ENCODE measurements at places on chromosomes 4 and X.

- no peak for DNase-seq
These were observed at the start of gene PNMA3 for GRCh38 chrX:153055871-153056749. Gene PNMA3, plus strand, starts transcription at chrX:153056470. Its CDS starts 586 bp downstream, at chrX:153057056.

DNA sequence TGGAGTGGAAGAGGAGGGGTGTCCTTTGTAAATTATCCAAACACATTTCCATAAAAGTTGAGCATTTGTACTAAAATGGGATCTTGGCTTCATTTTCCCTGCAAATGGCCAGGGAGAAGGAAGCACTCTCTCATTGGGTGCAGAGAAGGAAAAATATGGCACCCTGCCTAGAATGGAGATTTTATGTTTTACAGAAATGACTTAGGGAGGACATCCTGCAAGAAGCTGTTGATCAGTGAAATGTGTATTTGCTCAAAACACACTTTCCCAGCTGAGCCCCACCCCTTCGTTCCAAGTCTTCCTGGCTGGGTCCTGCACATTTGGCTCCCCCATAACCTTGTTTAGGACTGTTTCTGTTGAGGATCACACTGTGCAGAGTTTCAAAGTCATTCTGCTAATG lies 213.5 kb upstream of the TAPT1 start:
- no peak for DNase-seq

- DNase-seq: peak; percentile 49
These were observed 26.1 kb downstream of the IGSF1 start for GRCh38 chrX:131262738-131263679.

- no peak for DNase-seq
These were observed 1661.6 kb upstream of the PCDH7 start for GRCh38 chr4:29058531-29058930.

GRCh38 chr4:126679303-126679702 lies 953.5 kb upstream of the INTU start:
- no peak for DNase-seq

DNA sequence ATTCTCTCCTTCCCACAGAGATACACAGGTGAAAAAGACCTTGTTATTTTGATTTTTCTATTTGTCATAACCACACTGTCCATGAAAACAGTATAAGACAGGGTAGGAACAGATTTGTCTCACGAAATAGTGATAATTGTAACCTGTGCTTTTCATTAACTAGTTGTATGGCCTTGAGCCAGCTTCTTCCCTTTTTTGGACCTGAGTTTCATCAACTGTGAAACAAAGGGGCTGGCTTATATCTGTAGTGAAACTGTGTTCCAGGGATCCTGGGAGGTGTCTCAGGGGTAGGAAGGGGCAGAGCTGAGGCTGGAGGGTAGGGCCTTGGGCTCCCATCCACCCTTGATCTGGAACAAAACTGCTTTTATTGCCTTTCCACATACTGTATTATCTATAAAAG lies 50.9 kb downstream of the MED28 start:
- DNase-seq: no peak

GRCh38 chr4:7976025-7976424 lies 36.4 kb upstream of the AFAP1 start:
- DNase-seq: no peak

GRCh38 chr4:79163981-79164490 lies 161.8 kb downstream of the NAA11 start:
- DNase-seq: peak; percentile 22

DNA sequence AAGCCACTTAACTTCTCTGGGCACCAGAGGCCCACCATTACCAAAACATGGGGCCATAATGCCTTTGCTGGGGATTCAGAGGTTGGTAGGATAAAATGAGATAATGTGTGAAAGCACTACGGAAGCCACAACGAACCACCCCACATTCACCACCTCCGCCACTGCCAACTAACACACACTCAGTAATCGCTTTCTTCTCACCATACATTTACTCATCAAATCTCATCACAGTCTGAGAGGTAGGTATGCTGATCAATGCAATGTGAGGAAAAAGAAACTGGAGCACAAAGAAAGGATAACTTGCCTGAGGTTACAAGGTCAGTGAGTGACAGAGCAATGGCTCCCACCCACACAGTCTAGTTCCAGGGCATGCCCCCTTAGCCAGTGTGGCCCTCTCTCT lies 257.3 kb downstream of the NR3C2 start:
- no peak for DNase-seq

- no peak for DNase-seq
These were observed 28.0 kb downstream of the SCD5 start for GRCh38 chr4:82770607-82771006.

- no peak for DNase-seq
These were observed 41.6 kb upstream of the IGSF1 start for GRCh38 chrX:131330735-131331134.

- DNase-seq: peak; percentile 81
These were observed 50.8 kb upstream of the TRIM2 start for GRCh38 chr4:153153339-153153871.

DNA sequence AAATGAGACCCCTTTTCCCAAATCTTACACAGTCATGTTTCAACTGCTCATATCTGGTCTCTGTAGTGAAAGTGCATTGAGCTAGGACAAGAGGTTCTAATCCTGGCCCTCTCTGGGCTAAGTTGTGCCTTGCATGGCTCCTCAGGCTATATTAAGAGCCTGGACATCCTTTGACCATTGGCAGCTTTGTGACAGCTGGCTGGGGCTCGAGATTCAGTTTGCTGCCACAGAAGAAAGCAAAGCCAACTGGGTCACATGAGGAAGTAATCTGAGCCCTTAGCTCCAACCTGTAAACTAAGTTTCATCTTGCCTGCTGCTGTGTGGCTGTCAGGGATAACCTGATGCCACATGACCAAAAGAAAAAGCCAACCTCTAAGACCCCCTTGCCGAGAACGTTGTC lies 51.8 kb upstream of the JADE1 start:
- no peak for DNase-seq

DNA sequence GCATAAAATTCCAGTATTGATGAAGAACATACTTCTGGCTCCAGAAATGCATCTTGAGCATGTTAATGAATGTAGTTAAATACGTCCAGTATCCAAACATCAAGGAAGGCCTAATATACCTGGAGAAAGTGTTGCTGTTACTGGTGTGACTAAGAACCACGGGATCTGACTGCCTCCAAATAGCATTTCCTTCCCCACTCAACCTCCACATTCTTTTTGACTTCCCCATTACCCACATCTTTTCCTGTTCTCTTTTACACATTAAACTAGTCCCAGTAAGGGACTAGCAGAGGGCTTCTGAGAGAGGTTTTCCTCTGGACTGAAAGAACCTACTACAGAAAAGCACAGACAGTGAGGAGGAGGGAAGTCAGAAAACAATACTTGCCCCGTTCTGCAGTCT lies 482.8 kb upstream of the HTR2C start:
- DNase-seq: no peak

GRCh38 chrX:82934980-82935379 lies 573.1 kb upstream of the POU3F4 start:
- DNase-seq: no peak

DNA sequence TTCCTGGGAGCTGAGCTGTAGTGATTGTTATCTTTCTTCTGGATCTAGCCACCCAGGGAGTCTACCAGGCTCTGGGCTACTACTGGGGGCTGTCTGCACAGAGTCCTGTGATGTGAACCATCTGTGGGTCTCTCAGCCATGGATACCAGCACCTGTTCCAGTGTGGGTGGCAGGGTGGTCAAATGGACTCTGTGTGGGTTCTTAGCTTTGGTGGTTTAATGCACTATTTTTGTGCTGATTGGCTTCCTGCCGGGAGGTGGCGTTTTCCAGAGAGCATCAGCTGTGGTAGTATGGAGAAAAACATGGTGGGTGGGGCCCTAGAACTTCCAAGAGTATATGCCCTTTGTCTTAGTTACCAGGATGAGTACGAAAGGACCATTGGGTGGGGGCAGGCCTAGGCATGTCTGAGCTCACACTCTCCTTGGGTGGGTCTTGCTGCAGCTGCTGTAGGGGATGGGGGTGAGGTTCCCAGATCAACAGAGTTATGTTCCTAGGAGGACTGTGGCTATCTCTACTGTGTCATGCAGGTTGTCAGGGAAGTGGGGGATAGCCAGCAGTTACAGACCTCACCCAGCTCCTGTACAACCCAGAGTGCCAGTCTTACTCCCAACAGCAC lies 264.8 kb upstream of the LDB2 start:
- DNase-seq: no peak

DNA sequence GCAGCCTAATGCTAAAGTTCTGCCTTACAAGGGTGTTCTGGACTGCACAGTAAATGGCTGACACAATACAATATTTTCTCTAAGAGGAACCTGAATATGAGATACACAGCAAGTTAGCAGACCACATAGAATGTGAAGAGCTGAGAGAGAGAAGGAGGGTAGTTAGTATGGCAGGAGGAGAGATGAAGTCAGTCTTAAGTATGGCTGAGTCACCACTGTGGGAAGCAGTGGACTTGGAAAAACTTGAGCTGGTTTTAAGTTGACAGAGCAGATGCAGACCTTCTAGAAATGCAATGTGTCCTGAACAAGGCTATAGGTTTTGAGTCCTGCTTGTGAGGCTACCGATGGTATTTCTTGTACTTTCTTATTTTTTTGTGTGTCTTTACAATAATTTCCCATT lies 172.5 kb downstream of the SH2D1A start:
- DNase-seq: no peak

DNA sequence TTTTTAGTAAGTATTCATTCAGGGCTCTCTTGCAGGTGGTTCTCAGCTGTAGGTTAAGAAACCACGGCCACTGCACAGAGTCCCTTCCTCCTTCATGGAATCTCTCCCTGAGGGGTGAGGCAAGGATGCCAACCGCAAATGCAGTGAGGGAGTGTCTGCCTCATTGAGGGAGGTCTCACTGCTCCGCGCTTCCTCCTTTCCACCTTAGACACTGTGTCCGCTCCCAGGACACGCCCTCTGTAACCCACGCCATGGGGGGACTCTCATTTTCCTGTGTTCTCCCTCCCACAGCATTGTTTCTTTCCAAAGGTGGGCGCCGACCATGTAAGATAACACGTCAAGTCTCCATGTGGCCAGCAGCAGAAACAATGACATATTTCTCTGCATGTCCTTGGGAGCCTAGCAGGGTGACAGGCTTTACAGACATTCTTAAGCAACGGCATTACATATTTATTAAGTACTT lies 63.2 kb downstream of the SEPSECS start:
- DNase-seq: no peak

GRCh38 chr4:17018013-17018412 lies 119.6 kb upstream of the LDB2 start:
- no peak for DNase-seq

DNA sequence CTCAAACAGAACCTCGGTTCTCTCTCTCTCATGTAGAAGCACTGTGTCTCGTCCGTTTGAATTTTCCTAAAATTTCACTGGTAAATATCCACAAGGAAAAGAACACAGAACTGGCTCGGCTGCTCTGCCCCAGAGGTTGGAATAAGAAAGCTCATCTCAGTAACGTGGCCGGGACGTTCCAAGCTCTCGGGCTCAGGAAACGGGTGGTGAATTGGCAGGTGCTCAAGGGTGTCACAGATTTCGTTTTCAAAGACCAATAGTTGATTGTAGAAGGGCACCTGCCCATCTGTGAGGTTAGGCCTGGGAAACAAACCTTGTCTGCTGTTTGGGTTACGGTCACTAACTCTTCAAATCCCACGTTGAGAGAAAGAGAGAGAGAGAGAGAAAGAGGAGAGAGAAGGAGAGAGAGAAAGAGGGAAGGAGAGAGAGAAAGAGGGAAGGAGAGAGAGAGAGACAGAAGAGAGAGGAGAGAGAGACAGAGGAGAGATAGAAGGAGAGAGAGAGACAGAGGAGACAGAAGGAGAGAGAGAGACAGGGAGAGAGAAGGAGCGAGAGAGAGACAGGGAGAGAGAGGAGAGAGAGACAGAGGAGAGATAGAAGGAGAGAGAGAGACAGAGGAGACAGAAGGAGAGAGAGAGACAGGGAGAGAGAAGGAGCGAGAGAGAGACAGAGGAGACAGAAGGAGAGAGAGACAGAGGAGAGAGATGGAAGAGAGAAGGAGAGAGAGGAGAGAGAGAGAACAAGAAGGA lies 106.6 kb downstream of the CRLF2 start:
- no peak for DNase-seq

DNA sequence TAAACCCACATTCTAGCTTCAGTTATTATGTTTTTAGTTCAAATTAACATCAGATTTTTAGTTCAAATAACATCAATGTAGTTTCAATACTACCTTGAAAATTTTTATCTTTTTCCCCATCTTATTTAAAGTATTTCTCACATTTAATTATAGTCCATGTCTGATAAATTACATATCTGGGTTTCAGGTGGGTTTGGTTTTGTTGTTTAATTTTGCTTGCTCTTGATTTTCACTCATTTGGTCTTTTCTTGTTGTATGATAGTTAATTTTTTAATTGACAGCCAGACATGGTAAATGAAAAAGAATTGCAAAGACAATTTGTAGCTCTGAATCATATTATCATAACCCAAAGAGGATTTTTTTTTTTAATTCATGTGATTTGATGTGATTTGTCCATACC lies 41.9 kb downstream of the GYG2 start:
- DNase-seq: no peak

DNA sequence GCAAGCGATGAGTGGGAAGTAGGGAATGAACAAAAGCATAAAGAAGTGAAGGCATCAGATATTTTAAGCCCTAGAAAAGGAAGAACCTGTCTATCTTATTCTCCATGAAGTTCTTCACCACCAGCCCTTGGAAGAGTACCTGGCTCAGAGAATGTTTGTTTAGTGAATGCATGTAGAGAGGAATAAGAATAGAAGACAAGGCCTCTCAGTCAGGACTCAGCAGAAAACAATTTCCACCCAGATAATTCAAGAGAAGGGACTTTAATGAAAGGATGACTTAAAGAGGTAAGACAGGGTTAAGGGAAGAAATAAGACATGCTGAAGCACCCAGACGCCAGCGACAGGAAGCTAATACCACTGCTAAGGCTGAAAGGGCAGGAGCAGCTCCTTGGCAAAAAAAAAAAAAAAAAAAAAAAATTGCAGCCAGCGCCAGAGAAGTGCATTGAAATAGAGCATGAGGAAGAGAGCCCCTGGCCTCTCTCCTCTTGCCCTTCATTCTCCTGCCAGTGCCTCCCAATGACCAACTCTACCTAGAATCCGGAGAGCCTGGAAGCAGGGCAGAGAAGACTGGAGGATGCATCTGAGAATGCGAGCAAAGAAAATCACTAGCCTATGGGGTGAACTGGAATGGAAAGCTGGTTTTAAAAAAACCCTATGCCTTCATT lies 47.2 kb upstream of the RASGEF1B start:
- no peak for DNase-seq

DNA sequence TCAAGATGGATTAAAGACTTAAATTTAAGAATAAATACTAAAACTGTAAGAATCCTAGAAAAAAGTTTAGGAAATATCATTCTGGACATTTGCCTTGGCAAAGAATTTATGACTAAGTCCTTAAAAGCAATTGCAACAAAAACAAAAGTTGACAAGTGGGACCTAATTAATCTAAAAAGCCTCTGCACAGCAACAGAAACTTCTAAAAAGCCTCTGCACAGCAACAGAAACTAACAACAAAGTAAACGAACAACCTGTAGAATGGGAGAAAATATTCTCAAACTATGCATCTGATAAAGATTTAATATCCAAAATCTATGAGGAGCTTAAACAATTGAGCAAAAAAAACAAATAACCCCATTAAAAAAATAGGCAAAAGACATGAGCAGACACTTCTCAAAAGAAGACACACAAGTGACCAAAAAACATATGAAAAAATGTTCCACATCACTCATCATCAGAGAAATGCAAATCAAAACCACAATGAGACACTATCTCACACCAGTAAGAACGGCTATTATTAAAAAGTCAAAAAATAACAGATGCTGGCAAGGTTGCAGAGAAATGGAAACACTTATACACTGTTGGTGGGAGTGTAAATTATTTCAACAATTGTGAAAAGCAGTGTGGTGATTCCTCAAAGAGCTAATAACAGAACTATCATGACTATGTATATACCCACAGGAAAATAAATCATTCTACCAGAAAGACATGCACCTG lies 5.5 kb upstream of the OPRPN start:
- DNase-seq: no peak
